Islet precursor cell (in vitro differentiated cells): ENCODE measurements at places on chromosomes 2 and 18.
A peak's percentile ranks its signal among the peaks of the same experiment; 100 is the strongest.

- no peak for DNase-seq
Observed at GRCh38 chr2:46964835-46965560, 49.4 kb upstream of the MCFD2 start.

- DNase-seq = no peak
Observed at GRCh38 chr2:224278531-224278930, 123.4 kb downstream of the FAM124B start.

- DNase-seq = no peak
Observed at GRCh38 chr2:49123600-49123999, 30.7 kb downstream of the FSHR start.

GRCh38 chr2:163690896-163691295 lies 44.9 kb downstream of the FIGN start:
- DNase-seq = no peak

DNA sequence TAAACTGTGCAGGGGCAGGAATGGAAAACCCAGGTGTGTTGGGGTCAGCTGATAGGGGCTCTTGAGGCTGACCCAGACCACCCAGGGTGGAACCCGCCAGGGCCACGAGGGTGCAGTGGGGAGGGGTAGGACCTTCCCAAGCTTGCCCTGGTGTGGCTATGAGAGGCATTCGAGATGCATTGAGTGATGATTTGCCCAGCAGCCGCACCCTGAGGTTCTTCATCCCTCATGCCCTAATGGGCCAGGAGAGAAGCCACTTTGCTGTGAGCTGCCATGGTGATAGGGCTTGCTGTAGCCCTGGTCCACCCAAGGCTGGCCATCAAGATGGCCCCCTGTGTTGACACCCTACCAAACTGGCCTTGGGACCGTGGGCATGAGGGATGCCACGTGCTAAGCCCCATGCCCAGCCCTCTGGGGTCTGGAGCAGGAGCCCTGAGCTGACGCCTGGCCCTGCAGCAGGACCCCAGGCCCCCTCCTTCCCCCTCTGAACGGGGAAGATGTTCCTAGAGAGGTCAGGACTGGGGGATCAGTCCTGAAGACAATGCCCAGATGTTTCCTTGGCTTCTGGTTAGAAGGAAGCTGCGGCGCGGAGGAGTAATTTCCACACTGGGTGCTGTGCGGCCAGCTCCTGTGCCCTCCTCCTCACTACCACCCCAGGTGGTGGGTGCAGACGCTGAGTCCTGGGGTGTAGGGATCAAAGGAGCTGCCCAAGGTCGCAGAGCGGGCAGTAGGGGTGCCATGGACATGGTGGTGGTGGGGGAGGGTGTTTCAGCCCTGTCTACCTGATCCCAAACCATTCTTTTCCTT lies 122.5 kb upstream of the HDAC4 start:
- no peak for DNase-seq

DNA sequence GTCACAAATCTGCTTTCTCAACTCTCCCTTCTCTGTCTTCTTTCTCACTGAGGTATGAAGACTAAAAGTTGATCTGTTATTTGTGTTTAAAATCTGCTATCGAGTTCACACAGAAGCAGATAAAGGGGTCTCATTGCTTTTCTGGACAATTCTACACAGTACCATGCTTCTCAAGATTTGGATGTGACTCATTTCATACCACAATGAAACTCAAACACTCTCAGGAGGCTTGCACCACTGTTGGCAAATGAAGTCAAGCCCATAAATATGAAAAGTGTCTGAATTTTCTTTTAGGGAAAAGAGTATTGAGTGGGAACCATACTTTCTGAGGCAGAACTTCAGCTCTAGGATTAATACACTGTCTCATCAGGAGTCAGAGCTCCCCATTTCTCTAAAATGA lies 274.6 kb upstream of the CYRIA start:
- DNase-seq = no peak

- DNase-seq = no peak
Observed at GRCh38 chr2:235612181-235612950, 118.5 kb downstream of the AGAP1 start.

GRCh38 chr2:237639052-237639835 lies 11.9 kb downstream of the LRRFIP1 start:
- DNase-seq = peak; percentile 21

DNA sequence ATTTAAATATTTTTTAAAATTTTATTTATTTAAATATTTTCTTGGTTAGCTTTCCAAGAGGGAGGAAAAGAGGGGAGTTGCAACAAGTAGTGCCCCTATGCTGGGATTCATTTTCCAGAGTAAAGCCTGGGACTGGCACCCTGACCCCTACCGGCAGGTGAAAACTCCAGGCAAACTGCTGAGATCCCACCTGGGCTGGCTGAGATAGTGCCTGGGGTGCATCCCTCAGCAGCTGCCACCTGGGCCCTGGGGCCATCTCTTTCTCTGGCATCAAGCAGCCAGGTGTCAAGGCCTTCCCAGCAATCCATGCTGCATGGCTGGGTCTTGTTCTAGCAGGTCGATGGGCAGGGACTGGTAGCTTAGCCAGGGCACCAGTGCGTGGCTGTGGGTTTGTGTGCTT lies 6.6 kb downstream of the SIX2 start:
- DNase-seq = no peak

- DNase-seq = no peak
Observed at GRCh38 chr2:181231886-181232621, 225.1 kb upstream of the ITGA4 start.

DNA sequence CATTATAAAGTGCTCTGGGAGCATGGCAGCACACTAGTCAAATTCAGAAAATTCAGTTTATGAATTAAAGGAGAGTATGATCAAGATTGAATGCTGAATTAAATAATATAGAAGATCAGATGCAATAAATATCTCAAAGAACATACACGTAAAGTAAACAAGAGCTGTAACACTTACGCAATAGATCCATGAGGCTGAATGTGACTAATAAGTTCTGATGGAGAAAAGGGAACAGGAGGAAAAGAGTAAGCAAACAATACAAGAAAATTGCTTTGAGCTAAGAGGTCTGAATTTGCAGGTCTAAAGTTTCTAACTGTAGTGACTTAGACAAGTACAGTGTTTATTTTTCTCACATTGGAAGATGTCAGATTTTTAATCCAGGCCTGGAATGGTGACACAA lies 646.7 kb upstream of the ZNF804A start:
- no peak for DNase-seq

DNA sequence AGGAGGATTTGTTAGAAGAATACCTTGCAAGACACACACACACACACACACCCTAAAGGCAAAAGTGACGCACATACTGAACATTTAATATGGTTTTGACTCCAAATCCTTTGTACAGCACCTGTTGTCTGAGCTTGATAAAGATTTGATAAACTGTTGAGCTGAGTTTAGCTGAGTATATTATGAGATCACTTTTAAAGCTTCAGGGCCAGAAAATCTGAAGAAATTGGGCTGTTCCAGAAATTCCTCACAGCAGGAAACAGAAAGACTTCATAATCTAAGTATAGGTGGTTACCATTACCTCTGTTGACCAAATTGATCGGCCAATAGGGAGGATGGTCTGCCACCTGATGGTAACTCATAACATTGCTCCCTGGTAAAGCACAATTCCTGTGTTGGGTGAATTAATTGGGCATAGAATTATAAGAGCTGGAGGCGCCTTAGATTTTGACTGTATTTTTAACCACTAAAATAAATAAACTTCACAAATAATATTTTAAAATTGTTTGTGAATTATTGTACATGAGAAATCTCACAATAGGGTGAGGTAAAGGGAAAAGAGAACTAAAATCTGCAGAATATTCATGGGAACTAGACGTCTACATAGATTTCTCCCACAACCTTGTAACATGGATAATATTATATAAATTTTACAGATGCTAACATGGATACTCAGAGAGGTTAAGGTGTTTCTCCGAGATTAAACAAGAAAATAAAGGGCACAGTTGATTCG lies 21.8 kb upstream of the RPIA start:
- peak; percentile 58 for DNase-seq

GRCh38 chr2:656676-657075 lies 20.5 kb downstream of the TMEM18 start:
- DNase-seq = no peak

GRCh38 chr2:126448611-126449010 lies 207.3 kb upstream of the GYPC start:
- no peak for DNase-seq

DNA sequence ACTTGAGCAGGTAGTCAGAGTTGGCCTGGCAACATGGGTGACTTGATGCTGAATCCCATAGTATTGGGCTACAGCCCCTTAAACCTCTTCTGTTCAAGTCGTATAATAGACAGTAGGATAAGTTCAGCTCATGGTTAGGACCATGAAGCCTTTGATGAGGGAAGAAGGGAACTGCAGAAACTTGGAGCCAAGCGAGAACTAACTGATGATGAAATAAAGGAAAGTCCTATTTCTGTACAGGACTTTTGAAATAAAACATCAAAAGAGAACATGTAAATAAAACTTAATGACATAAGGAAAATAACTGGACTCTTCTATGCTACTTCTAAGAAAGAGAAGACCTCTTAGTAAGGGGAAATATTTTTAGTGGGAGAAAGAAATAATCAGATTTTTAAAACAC lies 51.2 kb upstream of the UGP2 start:
- no peak for DNase-seq

- no peak for DNase-seq
Observed at GRCh38 chr2:156818944-156819343, 382.8 kb downstream of the GPD2 start.

- peak; percentile 98 for DNase-seq
Observed at GRCh38 chr2:232385660-232386489, 7.3 kb downstream of the ALPP start.

GRCh38 chr2:162327134-162327769 lies 8.8 kb upstream of the IFIH1 start:
- no peak for DNase-seq

GRCh38 chr2:3280197-3280596 lies 97.4 kb downstream of the EIPR1 start:
- DNase-seq = no peak

GRCh38 chr2:99987160-99987559 lies 155.2 kb downstream of the AFF3 start:
- no peak for DNase-seq

DNA sequence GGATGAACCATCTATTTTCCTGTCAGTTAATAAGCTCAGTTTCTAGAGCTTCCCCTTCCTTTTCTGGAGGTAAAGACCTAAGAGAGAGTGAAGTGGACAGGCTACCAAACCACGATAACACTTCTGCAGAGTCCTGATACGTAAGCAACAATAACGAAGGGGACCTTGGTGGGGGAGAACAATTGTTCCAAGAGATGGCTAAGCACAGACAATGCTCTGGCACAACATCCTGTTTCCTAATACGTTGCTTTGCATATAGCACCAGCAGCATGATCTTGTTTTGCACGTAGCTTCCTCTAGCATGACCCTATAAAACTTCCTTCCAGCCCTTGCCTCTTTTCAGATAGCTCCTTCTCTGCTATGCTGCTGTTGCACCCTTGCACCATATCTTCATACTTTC lies 247.3 kb downstream of the RAD51AP2 start:
- no peak for DNase-seq

DNA sequence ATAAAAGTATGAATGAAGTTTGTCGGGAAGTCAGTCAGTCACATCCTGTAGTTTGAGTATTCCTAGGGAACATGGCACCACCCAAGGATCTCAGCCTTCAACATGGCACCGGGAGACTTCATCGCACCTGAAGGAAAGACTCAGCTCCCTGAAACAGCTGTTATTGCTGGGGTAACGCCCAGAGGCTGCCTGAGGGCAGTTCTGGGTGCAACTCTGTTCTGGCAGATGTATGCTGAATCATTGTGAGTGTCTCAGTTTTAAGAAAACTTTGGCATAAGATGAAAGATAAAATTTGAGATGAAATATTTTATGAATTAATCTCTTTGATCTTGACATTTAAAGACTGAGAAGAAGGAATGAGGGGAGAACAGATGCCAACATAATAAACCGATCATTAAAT lies 49.9 kb upstream of the SERPINB2 start:
- DNase-seq = no peak

DNA sequence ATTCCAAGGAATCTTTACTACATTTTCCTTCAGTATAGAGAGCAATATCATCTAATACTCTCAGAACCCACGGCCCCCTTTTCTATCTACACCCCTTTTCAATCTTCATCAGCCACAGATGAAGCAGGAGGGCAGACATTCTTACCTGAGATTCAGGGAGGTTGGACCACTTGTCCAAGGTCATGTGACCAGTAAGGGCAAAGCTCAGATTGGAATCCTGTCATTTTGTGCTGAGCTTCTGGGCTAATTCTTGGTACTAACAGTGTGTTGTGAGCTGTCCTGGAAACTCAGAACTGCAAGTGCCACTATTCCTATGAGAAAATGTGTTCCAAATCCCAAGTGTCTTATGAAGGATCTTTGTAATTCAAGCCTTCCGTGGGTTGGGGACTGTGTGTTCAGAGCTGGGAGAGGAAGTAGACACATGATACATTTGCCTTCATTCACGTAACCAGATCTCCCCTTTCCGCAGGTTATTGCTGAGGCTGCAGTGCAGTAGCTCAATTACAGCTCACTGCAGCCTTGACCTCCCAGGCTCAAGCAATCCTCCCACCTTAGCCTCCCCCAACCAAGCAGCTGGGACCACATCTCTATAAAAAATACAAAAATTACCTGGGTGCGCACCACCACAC lies 3.3 kb downstream of the CHRNA1 start:
- DNase-seq = no peak

GRCh38 chr18:46867367-46868143 lies 49.8 kb downstream of the PIAS2 start:
- DNase-seq = no peak

GRCh38 chr2:7703543-7704144 lies 786.4 kb downstream of the RNF144A start:
- DNase-seq = no peak

- DNase-seq = no peak
Observed at GRCh38 chr2:195479407-195479806, 177.6 kb upstream of the SLC39A10 start.

- no peak for DNase-seq
Observed at GRCh38 chr2:221529177-221529942, 42.7 kb downstream of the EPHA4 start.

- peak; percentile 92 for DNase-seq
Observed at GRCh38 chr18:49597157-49597931, 35.5 kb downstream of the LIPG start.

DNA sequence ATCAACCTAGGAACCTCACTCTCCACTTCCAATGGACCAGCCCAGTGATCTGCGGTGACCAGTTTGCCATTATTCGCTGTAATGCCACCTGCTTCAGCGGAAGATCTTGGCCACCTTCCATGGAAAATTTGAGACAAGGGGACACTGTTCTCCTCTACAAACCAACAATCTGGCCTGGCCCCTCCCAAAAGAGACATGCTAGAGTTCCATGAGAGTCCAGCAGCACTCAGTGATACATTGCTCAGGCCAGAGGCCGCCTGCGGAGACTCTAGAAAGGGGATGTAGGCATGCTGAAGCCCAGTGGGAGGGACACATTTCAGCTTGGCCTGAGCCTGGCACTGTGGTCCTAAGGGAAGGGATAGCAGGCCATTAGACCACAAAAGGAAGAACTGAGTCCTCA lies 58.3 kb downstream of the COL6A3 start:
- DNase-seq = no peak

- DNase-seq = peak; percentile 42
Observed at GRCh38 chr2:46510598-46511177, 31.3 kb downstream of the TMEM247 start.
